ENCODE measurements at places on chromosomes 11 and 22.

GRCh38 chr11:83238111-83238510 lies 44.6 kb downstream of the ANKRD42 start:
- DNase-seq = no peak

GRCh38 chr11:129317571-129317970 lies 58.1 kb upstream of the BARX2 start:
- DNase-seq = no peak

DNA sequence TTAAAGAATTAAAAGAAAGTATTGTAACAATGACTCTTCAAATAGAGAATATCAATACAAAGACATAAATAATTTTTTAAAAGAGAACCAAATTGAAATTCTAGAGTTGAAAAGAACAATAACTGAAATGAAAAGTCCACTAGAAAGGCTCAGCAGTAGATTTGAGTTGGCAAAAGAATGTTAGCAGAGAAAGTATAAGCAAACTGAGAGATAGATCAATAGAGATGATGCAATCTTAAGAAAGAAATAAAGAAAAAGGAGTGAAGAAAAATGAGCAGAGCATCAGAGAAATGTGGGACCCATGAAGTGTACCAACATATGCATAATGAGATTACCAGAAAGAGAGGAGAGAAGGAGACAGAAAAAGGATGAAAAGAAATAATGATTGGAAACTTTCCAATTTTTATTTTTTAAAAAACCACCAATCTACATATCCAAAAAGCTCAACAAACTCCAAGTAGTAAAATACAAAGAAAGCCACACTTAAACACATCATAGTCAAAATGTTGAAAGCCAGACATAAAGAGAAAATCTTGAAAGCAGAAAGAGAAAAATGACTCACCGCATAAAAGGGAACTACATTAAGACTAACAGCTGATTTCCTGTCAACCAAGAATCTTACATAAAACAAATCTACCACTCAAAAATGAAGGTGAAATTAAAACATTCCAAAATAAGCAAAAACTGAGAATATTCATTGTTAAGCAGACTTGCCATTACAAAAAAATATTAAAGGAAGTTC lies 20.9 kb downstream of the NCF4 start:
- no peak for DNase-seq

- peak; percentile 31 for DNase-seq
Measured at GRCh38 chr11:35785287-35786167, 123.0 kb downstream of the TRIM44 start.

- no peak for DNase-seq
Measured at GRCh38 chr11:96095884-96096303, 172.0 kb upstream of the MTMR2 start.

DNA sequence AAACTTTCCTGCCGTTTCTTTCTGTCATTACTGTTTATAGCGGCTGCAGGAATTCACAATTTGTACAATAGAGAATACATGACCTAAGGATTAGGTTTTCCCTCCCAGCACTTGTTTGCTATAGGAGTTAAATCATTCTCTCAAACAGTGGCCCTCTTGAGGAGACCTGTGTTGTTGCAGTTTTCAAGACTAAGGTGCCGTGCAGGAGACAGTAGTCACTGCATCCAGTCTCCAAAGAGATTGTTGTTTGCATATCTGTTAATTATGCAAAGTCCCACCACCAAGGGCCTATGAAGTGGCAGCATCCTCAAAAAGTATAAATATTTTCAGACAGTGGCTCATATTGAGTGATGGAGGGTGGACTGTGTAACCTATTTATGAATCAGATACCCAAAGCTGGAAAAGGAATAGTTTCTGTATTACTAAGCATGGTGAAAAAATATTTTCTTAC lies 2.3 kb downstream of the PRSS23 start:
- peak; percentile 60 for DNase-seq

- DNase-seq = no peak
Measured at GRCh38 chr11:15551901-15552851, 437.5 kb downstream of the INSC start.

GRCh38 chr11:120952461-120953434 lies 71.2 kb upstream of the TBCEL start:
- DNase-seq = peak; percentile 76

- no peak for DNase-seq
Measured at GRCh38 chr11:112296044-112296443, 35.4 kb upstream of the PLET1 start.

DNA sequence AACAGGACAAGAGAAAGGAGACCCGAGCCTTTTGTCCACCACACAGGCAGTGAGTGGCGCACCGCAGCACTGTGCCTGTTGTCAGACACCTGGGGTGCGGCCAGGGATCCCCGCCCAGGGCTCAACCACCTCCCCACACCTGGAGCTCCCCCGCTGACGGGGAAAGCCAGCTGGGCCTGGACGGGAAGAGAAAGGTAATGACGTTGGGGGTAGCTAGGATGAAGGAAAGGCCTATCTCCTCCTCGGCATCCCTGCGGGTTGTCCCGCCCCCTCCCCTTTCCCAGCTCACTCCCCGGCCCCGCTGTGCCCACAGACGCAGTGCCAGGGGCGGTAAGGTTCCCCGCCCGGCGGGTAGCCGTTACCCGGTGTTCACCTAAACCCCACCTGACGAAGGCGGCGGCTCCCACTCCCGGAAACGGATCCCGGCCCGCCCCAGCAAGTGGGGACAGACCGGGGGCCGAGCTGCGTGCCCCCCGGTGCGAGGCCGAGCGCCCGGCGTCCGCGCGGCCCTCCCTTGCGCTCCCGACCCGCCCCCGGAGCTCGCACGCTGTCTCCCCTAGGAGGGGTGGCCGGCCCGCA lies 495 bp downstream of the HYOU1 start:
- DNase-seq = peak; percentile 8

- DNase-seq = no peak
Measured at GRCh38 chr11:116043857-116044256, 539.6 kb upstream of the CADM1 start.

DNA sequence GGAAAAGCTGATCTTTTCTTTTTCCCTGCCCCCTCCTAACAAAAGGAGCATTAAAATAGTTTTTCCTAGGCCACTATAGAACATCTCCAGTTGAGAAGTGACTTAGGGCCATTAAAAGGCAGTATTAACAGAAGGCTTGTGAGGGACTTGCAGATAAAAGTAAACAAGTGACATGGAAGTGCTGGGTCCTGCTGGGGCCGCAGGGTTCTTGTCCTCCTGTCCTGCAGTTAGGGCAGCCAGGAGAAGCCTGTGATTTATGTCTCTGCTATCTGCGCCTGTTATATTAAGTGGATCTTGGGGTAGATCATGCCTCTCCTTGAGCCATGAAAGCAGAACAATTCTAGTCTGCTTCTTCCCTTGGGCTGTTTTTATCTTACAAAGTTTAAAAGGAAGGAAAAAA lies 271.4 kb upstream of the C11orf87 start:
- no peak for DNase-seq

DNA sequence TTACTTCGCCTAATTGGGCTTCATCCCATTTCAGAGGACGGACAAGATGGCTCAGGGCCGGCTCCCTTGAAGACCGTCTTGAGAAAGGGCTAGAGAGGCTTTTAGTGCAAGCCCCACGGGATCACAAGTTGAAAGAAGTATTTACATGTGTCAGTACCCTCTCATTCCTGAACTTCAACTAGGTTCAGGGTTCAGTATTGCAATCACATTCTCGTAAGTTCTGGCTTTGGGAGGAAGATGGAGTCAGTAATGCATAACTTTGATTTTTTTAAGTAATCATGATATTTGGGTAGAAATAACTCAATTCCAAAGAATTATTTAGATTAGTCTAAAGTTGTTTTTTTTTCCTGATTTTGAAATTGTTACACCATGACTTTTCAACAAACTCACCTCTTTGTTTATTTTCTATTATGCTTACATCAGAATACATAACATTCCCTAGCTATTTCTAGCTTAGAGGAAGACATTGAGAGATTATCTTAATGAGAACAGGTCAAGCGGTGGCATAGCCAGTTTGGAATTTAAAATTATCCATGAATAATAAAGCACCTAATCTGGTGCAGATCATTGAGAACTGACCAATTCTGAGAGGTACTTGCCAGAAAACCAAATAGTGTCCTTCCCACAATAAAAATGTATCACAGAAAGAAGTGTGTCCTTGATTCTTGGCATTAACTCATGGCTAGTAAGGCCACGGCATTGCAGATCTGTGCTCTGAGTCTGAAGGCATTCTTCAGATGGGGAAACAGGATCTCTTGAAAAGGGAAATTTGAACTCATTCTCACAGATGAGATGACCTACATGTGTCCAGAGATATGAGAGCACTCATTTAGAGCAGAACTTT lies 92.1 kb upstream of the BLID start:
- peak; percentile 72 for DNase-seq

DNA sequence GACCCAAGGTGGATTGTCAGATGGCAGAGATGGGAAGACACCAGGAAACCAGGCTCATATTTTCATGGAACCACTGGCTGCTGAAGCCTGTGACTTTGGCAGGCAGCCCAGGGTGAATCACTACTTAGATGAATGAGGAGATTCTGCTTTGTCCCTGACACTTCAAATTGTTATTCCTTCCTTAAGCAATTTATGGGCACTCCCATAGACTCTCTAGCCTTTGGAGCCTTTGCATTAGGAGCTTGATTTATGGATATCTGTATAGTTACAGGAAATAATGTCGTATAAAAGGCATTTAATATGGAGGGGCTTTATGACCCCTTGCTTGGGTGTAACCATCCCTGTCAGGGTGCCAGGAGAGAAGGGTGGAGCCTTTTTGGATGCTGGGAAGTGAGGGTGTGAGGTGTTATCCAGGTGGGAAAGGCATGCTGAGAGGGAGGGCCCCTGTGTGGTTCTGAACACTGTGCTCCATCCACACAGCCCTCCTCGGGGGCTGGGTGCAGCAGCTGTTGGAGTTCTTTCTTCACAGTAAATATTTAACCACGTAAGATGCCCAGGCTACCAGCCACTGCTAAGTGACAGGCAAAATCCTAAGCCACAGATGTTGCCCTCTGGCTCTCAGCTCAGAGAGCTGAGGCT lies 35.3 kb downstream of the IL18 start:
- DNase-seq = peak; percentile 93

GRCh38 chr11:86938900-86939880 lies 16.0 kb downstream of the FZD4 start:
- DNase-seq = peak; percentile 51

DNA sequence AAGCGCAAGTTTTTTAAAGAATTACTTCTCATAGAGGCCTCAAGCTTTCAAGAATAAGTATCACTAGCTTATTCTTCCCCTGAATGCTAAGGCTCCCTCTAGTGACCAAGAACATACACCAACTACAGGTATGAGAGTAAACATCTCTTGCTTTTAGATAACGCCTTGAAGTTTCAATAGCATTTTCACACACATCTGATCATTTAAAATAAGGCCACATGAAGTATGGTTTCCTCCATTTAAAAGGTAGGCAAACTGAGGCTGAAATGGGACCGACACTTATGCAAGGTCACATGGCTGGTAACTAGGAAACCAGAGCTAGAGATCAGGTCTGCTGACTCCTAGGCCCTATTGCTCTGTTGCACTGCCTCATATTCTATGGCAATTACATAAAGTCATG lies 66.5 kb downstream of the CCDC34 start:
- peak; percentile 77 for DNase-seq

DNA sequence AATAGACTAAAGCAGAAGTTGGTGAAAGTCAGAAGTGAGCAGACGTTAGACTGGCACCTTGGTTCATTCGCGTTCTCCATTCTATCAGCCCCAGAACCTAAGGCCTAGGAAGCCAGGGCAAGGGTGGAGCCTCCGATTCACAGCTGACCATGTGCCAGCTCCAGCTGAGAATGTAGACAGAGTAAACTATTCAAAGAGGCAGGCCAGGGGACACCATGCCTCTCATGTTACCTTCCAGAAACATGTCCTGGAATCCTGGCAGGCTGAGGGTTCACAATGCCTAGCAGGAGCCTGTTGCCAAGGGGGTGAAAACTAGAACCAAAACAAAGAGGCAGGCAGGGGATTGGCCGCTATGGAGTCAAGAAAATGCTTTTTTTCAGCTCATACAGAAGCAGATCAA lies 224.4 kb upstream of the POU2AF2 start:
- DNase-seq = no peak
